ENCODE measurements at places on chromosomes 7 and 10. TPM values are rescaled to one million over a fixed set of nuclear protein-coding genes. Genes with fewer than 3 reads are reported as not detected.

GHRHR gene
- not detected for total RNA-seq

MEPCE gene
- 65.3 TPM for total RNA-seq

DNA sequence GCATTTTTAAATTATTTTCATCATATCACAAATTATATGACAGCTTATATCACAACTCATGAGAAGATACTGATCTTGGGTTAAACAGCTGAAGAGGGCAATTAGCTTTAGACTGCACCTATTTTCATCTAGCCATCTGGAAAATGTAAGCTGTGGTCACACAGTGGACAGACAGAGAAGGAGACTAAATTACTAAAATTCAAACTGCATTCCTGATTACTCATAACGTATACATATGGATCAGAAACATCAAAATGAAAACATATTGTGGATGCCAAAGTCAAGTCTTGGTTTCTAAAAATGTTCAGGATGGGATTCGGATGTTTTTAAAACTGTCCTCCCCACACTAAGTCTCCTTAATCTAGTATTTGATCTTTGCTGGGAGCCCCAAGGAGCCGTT, 6.6 kb downstream of the BBIP1 start:
- no peak for DNase-seq

C10orf105 gene
- not detected for total RNA-seq

GRCh38 chr7:144735505-144736276, 100.2 kb downstream of the TPK1 start:
- DNase-seq: no peak

SPDYE9 gene
- not detected for total RNA-seq

NFE2L3 gene
- total RNA-seq: 8.5 TPM

VENTX gene
- not detected for total RNA-seq

ZNF783 gene
- 10.8 TPM for total RNA-seq

GRCh38 chr10:50951365-50951764, 65.9 kb upstream of the A1CF start:
- DNase-seq: no peak

HOGA1 gene
- total RNA-seq: not detected

ACTA2 gene
- total RNA-seq: 78.4 TPM

DNA sequence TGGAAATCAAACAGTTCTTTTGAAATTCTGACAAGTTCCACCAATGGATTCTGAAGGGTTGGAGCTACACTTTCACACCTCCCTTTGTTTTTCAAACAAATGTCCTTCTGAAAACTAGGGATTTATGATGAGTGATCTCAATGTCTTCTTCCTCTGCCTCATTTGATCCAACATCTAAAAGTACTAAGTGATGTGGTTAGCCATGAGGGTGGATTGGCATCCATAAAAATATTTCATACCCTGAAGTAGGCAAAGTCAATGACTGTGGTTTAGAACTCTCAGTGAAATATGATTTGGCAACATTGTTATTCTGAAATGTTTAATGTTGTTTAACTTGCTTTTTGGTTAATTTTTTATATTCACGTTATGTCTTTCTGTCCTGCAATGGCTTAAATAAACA, 136.9 kb downstream of the MBL2 start:
- no peak for DNase-seq

DNA sequence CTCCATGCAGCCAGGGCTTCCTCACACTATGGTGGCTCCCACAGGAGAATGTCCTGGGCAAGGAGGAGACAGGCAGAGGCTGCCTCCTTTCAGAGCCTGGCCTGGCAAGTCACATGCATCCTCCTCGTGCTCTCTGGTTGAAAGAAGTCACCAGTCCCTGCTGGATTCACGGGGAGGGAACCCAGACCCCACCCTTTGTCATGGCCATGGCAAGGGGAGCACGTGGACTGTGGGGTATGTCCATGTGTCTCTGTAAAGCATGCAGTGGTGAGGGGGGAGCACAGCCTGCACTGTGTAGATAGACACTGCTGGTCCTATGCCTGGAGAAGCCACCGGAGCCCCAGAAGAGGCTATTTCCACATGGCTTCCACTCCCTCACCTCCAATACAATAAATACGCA, 225.0 kb downstream of the TCERG1L start:
- no peak for DNase-seq

- DNase-seq: no peak
These were observed 109.2 kb upstream of the GLCCI1 start for GRCh38 chr7:7859411-7859810.

DNA sequence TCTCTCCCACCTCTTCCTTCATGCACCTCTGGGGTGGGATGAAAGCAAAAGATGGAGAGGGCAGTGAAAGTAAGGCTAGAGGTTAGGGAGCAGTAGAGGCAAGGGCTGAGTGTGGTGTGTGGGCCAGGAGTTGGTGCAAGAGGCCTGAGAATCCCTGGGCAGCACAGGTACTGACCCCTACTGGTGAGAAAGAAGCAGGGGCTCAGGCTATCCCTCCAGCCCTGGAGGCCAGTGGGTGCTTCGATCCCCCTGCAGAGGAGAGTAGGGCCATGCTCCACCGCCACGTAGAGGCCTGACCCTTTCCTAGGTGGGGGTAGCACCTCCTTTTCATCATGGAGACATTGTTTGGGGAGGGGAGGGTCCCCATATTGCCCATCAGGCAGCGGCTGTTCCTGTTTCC, 9.8 kb downstream of the CDHR1 start:
- no peak for DNase-seq

- no peak for DNase-seq
These were observed 66.0 kb downstream of the JCAD start for GRCh38 chr10:29993319-29993915.

- no peak for DNase-seq
These were observed 13.2 kb downstream of the ANK3 start for GRCh38 chr10:60376221-60377041.

DNA sequence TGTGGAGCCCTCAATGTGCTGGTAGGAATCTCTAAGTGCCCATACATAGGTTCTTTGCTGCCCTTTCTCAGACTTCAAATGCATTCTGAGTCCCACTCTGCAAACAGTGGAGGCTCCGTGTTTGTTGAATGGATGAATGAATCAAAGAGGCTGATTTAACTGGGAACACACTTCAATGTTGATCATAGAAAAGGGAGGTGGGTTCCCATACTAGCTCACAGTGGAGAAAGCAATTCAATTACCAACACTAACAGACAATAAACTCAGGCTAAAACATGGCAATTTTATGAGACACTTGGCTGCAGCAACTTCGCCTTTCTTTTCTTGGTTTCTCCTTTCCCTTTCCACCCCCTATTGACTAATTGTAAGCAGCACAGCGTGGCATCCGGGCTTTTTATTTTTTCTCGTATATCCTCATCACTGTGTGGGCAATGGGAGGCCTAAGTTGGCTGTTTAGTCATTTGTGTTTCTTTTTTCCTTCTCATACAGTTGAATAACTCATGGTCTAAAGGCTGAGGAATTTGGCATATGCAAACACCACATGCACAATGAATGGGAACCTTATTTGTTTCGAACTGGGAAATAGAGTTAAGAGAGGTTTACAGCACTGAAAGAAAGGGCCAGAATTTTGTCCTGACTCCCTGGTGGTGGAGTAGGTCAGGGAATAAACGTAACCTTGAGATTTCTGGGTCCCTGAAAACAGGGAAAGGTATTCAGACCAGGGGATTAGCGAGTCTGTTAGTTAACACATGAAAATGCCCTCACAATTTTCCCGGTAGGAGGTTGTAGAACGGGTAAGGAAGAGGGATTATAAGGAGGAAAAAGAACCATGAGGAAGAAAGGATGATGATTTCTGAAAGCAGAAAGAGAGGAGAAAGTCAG, 858.5 kb downstream of the KCNMA1 start:
- DNase-seq: peak; percentile 24

GRCh38 chr10:11178606-11179515, 161.2 kb downstream of the CELF2 start:
- DNase-seq: no peak

DNA sequence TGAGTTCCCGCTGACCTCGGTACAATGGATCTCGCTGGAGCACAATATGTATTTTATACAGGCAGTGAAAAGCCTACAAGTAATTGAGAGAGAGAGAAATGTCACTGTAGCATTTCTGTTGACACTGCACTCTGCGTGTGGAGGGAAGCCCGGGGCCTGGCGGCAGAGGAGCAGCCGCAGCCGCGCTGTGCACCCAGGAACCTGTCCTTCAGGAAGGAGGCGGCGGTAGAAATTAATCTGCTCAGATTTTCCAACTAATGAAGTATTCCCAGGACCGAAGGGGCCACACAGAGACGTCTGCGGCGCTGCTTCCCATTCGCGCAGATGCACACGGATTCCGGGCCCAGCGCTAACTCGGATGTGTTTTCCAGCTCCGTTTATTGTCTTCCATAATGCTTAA, 170.1 kb downstream of the EBF3 start:
- DNase-seq: no peak

- no peak for DNase-seq
These were observed 297.6 kb downstream of the LHFPL3 start for GRCh38 chr7:104625956-104626355.

FAM131B gene
- 1.9 TPM for total RNA-seq

DNA sequence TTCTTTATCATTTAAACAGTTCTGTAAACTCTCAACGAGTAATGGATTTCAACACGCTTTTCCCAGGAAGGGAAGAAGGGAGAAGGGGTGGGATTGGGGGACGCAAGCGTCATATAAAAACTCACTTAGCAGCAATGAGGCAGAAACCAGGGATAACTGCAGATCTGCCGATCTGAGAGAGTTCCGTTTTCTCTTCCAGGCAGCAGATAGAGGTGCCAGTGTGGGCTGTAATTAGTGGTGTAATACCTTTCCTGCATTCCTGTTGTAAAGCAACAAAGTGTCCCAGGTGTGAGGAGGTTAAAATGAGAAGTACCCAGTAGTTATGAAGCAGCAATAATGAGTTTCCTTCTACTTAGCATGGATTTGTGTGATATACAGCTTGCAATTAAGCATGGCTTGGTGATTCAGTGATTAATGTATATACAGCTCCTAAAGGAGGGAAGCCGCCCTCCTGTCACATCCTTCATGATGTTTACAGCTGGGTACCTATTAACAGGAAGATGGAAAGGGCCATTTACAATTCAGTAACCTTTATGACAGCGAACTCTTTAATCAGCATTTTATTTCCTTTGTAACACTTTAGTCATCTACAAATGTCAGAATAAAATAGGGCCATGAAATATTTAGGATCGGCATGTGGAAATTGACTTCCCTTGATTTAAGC, 271.9 kb downstream of the LRMDA start:
- DNase-seq: no peak

GRCh38 chr10:122021828-122022227, 32.9 kb downstream of the TACC2 start:
- DNase-seq: no peak

SLC25A40 gene
- total RNA-seq: 30.7 TPM

GRCh38 chr7:128112781-128113221, 81.6 kb upstream of the LRRC4 start:
- no peak for DNase-seq

CYP3A7 gene
- not detected for total RNA-seq

ZNF804B gene
- total RNA-seq: not detected

DNA sequence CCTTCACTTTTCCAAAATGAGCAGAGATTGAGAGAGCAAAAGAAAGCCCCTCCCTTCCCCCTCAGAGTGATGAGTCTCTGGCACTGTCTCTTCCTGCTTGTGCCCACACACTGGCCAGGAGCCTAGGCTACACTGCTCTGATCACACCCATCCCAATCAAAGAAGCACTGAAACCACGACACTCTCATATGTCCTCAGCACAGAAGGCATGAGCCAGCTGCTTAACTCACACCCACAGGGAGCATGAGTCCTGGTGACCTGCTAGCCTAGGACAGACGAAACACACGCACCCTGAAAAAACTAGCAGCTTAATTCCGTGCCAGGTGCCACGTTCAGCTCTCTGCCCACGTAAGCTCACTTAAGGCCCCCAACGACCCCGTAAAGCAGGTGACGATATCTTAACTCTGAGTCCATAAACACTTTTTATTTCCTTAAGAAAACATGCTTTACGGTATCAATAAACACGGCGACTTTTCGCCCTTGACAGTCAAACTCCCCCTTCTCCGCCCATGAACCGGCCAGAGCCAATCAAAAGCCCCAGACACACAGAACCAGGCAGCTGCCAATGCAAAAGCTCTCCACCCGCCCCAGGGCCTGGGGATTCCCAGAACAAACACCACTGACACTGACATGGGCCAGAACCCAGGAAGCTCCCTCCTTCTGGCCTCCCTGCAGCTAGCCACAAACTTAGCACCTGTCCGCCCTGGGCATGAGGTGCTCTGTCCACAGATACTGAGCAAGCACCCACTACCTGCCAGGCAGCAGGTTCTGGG, 69.0 kb downstream of the TNRC18 start:
- DNase-seq: no peak

GRCh38 chr7:50649259-50649885, 84.2 kb upstream of the DDC start:
- no peak for DNase-seq

- DNase-seq: peak; percentile 4
These were observed 180.7 kb upstream of the ANK3 start for GRCh38 chr10:60570272-60570865.

AKR1D1 gene
- not detected for total RNA-seq

DNA sequence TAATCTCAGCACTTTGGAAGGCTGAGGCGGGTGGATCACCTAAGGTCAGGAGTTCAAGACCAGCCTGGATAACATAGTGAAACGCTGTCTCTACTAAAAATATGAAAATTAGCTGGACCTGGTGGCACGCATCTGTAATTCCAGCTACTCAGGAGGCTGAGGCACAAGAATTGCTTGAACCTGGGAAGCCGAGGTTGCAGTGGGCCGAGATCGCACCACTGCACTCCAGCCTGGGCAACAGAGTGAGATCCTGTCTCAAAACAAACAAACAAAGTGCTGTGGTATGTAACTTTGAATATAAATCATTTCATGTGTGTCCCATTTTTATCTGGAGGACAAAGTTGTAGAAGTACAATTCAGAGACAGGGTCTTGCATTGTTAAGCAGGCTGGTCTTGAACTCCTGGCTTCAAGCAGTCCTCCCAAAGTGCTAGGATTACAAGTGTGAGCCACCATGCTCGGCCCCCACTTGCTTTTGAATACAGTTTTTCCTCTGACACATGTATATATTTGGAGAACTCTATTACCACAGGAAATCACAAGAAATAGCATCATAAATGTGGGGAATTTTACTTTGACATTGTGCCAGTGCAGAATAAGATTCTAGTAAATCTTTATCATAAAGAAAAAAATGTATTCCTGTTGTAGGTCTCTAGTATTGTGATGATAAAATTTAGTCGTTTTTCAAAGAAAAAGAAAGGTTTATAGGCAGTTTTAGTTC, 32.6 kb downstream of the PTPN12 start:
- DNase-seq: no peak

DNA sequence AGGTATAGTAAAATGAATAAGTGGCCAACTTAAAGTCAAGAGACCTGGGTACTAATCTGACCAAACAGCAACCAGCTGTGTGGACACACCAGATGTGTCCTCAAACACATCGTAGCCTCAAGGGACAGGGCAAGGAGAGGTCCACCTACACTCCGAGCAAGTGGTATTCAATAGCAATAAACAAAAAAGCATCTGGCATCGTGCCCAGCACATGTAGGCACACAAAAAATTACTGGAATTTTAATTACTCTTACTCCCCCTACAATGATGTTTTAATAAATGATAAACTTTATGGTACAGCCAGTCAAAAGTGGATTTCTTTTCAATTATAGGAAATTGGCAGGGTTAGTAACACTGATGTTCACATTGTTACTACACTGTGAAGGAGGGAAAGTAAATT, 3.5 kb upstream of the RGS10 start:
- no peak for DNase-seq

TMEM273 gene
- total RNA-seq: not detected

GRCh38 chr7:2032030-2032875, 200.5 kb downstream of the MAD1L1 start:
- DNase-seq: no peak
